ENCODE measurements at places on chromosomes 2 and 18.

DNA sequence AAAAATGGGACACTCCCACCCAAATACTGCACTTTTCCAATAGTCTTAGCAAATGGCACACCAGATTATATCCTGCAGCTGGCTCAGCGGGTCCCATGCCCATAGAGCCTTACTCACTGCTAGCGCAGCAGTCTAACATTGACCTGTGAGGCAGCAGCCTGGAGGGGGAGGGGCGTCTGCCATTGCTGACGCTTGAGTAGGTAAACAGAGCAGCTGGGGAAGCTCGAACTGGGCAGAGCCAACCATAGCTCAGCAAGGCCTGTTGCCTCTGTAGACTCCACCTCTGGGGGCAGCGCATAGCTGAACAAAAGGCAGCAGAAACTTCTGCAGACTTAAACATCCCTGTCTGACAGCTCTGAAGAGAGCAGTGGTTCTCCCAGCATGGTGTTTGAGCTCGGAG lies 110.4 kb downstream of the CTIF start:
- no peak for DNase-seq

DNA sequence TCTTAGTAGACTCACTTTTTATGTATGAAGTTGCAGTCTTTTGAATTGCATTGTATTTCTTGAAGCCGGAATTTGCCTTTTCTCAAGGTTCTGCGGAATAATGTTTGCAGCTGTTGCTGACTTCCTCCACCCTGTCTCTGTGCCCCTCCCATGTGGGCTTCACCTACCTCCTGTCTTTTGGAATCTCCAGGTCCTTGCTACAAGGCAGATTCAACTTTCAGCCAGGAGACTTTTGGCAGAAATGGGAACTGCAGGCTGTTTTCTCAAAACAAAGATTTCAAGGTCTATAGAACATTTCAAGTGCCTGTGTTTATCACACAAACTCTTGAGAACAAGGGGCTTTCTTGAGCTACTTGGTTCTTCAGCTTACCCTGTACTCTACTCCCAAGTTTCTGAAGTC lies 25.6 kb downstream of the ZNF236 start:
- DNase-seq, result no peak

- DNase-seq, result no peak
These were observed 385.2 kb downstream of the TNS1 start for GRCh38 chr2:217617616-217618022.

DNA sequence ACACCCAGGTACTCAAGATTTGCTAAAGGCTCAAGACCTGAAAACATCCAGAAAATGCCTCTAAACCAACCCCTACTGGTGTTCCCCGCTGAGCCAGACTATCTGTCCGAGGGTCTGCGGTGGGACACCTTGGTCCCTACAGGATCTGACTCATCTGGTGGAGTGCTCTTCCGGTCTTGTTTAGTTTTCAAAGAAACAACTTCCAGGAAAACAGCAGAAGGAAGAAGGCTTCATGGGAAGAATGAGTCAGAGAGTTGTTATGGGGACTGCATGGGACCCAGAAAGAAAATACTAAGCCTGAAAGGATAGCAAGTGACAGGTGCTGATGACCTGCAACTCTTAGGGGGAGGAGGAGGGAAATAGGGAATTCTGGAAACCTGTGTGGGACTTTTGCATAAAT lies 41.3 kb downstream of the ZFP36L2 start:
- no peak for DNase-seq

DNA sequence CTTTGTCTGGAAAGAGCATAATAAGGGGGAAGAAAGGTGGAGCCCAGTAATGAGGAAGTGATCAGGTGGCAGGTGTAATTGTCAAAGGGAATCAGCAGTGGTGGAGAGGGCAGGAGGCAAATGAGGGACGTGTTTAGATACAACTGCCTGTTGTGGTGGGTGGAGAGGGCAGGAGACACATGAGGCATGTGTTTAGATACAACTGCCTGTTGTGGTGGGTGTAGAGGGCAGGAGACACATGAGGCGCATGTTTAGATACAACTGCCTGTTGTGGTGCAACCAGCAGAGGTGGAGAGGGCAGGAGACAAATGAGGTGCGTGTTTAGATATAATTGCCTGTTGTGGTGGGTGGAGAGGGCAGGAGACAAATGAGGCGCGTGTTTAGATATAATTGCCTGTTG lies 173.1 kb downstream of the ANKRD30B start:
- no peak for DNase-seq

DNA sequence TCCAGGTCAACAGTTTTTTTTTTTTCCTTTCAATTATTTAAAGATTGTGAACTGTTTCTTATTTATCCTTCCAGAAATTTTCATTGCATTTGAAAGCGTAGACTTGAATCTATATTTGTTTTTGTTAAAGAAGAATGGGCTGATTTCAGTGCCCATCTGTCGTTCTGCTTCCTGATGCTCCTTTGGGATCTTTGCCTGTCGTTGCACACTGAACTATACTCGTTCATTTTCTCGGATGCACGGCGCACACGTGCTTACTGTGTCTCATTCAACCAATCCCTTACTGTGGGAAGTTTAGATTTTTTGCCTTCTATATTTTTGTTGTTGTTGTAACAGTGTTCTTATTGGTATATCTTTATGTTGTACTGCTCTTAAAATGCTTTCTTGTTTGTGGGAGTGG lies 149.7 kb downstream of the VAPA start:
- DNase-seq, result no peak

GRCh38 chr2:166384774-166385173 lies 9.0 kb upstream of the SCN9A start:
- DNase-seq, result no peak

Measured in stimulated activated CD8-positive, alpha-beta memory T cell treated with anti-CD3 and anti-CD28 coated beads, Interleukin-7, amount 100 ng/mL, for 48 hours (primary cell).